Kidney epithelial cell (primary cell): ENCODE measurements at places on chromosomes 2 and 18.

- DNase-seq = no peak
Observed at GRCh38 chr2:1771626-1772280, 27.4 kb upstream of the PXDN start.

GRCh38 chr18:10062302-10063300, 148.8 kb downstream of the VAPA start:
- no peak for DNase-seq

- no peak for DNase-seq
Observed at GRCh38 chr2:168770796-168771195, 31.6 kb upstream of the NOSTRIN start.

DNA sequence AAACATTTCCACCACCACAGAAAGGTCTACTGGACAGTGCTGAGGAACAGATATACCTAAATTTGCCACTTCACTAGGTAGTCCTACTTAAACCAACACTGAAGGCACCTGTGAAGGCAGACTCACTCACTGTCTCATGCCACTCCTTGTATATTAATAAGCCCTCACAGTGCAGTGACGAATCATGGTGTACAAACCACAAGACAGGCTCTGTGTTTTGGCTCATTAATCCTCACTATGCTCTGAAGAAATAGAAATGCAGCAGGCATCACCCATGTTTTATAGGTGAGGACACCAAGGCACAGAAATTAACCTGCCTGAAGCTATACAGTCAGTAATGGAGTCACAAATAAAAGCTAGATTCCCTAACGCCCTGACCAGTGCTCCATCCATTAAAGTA, 44.3 kb downstream of the BARD1 start:
- peak; percentile 66 for DNase-seq

GRCh38 chr2:168574856-168575630, 119.0 kb downstream of the CERS6 start:
- no peak for DNase-seq

DNA sequence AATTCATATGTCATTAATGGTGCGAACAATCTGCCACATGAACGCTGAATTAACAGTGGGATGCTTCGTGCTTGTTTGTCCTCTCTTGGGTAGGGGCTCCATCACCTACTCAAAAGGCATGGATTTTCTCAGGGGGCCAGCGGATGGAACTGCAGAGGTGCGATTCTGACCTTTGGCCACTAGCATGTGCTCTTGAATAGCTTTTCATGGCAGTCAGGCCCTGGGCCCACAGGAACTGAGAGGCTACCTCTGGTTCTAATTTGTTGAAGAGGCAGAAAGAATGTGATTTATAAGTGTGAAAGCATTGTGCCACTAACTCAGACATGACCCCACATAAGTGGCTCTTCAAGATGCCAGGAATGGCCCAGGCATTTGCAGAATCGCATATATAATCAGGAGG, 283.2 kb downstream of the INSIG2 start:
- DNase-seq = no peak

DNA sequence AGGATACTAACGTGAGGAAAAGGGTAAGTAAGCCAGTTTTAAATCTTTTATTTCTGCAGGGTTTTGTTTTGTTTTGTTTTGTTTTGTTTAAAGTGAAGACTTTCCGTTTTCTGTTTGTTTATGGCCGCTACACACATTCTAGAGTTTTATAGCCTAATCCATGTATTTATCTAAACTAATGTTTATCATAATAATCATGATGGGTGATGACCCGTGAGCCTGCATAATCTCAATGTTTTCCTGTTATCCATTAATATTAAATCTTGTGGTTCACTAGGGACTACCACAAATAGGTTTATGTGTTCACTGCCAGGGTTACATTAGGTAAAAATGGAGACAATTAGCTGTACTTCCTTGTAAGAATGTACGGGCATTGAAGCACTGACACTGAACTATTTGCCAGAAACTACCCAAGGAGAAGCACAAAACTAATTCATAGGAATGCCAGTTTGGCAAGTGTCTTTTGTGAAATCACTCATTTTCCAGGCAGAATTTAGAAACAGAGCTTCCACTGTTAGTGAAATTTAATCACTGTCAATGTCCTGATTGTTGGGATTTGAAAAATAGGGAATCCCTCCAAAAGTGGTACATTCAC, 574.8 kb downstream of the LRP1B start:
- DNase-seq = no peak

- no peak for DNase-seq
Observed at GRCh38 chr2:221726894-221727513, 154.9 kb upstream of the EPHA4 start.

DNA sequence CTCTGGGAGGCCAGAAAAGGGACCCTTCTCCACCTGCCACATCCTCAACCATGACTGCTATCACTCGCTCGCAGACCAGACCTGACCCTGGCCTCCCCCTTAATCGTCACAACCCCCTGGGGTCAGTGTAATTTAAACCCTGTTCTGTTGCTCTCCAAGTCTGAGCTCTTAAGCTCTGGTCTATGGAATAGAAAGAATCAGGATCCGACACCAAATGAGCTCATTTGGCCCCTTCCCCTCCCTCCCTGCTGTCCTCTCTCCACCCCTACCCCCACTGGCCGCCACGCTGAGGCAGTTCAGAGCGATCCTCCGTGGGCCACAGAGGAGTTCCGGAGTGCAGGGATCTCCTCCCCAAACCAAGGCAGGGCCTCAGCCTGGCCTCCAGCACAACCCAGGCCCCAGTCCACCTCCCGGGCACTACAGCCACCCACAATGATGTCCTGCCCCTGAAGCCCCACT, 5.3 kb downstream of the DNMT3A start:
- no peak for DNase-seq

GRCh38 chr2:108920686-108921085, 68.3 kb downstream of the EDAR start:
- no peak for DNase-seq

DNA sequence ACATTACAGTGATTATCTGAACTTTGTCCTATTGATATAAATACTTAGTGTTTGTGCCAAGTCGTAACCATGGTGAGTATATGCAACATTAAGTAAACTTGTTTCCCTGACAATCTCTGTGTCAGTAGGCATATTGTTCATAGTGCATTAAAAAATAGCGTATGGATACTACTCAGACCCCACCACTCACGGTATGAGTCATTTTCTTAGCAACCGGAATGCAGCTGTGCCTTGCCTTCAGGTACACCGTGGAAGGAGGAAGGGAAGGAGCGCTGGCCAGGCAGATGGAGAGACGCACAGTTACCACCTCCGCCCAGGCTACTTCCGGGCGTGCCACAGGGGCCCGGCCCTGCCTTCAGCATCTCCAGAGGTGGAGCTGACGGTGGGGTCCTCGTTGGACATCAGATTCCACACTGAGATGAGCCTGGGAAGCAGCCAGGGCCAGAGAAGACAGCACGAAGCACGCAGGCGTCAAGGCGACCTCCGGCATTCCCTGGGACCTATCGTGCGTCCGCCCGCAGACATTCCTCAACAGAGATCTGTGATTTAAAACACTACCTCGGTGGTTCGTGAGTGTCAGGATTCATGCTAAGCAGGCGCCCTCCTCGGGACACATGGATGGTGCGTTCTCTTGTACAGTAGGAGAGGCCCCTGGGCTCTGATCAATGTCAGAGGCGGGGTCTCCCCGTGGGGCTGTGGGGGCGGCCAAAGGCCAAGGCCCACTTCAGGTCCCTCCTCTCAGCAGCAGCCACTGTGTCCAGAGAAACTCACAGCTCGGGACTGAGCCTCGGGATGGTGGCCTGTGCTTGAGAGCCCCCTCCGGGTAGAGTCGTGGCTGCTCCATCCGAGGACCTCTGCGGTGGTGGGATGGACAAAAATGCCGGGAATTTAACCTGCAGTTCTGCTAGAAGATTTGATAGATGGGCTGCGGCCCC, 82.2 kb upstream of the HDAC4 start:
- no peak for DNase-seq

DNA sequence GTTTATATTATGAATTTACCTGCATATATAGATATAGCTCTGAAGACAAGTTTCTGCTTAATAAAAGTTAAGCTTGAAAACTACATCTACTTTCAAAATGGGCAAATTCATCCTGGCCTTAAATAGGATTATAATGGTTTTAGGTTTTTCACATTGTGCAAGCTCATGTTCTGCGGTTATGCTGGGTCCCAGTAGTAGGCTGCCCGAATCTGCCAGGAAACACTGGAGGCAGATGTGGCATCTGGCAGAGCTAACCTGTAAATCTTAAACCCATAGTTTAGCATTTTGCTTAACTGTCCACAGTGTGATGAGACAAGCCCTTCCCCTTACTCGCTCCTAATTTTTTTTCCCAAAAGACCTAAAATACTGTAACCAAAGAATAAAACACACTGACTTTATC, 234.2 kb downstream of the TCF4 start:
- no peak for DNase-seq

- no peak for DNase-seq
Observed at GRCh38 chr2:64145714-64146113, 1.5 kb upstream of the PELI1 start.

GRCh38 chr2:220277445-220277975, 650.1 kb downstream of the SLC4A3 start:
- DNase-seq = no peak

DNA sequence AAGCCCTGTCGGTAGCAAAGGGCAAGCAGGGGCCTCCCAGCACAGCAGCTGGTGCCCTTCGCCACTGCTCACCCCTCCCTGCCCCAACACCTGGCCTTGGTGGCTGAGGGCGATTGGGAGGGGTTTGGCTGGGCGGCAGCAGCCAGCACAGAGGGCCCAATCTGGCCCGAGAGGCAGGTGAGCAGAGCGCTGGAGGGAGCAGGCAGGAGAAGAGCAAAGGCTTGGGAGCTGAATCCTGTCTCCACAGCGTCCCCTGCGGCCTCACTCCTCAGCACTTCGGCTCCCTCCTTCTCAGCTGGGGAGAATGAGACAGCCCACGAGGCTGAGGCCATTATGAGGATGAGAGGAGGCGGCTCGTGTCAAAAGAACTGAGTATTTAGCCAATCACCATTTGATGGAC, 74.9 kb upstream of the TAF1B start:
- no peak for DNase-seq

DNA sequence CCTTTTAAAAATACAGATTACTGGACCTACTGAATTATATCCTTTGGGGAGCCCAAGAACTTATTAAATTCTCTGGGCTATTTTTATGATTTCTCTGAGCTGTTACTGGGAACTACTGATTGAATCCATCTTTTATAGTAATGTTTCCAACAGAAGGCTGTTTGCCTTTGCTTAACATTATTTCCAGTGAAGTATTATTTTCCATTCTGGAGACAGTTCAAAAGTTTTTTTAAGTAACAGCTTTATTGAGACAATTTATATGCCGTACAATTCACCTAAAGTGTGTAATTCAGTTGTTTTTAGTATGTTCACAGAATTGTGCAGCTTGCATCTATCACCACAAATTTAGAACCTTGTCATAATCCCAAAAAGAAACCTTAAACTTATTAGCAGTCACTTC, 100.6 kb downstream of the BABAM2 start:
- no peak for DNase-seq

GRCh38 chr2:187642498-187642897, 88.3 kb upstream of the TFPI start:
- no peak for DNase-seq

DNA sequence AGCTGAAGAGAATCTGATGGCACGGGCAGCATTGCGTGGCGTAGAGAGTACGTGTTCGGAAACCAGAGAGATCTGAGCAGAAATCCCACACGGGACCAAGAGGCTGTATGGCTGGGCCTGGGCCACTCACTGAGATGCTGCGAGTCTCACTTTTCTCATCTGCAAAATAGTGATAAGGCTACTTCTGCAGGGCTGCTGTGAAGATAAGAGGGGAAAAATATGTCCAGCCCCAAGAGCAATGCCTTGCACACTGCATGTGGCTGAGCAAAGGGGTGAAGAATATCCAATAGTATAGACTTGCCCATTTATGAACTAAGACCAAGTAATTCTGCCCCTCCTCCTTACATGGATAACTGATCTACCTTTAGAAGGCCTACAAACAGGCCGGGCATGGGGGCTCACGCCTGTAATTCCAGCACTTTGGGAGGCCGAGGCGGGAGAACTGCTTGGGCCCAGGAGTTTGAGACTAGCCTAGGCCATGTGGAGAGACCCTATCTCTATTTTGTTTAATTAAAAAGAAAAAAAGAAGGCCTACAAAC, 3.1 kb downstream of the FECH start:
- DNase-seq = no peak

GRCh38 chr18:57175532-57175931, 28.6 kb downstream of the BOD1L2 start:
- DNase-seq = no peak

- no peak for DNase-seq
Observed at GRCh38 chr2:106113361-106113966, 80.6 kb downstream of the UXS1 start.

- no peak for DNase-seq
Observed at GRCh38 chr2:232505856-232506255, 14.3 kb upstream of the PRSS56 start.

DNA sequence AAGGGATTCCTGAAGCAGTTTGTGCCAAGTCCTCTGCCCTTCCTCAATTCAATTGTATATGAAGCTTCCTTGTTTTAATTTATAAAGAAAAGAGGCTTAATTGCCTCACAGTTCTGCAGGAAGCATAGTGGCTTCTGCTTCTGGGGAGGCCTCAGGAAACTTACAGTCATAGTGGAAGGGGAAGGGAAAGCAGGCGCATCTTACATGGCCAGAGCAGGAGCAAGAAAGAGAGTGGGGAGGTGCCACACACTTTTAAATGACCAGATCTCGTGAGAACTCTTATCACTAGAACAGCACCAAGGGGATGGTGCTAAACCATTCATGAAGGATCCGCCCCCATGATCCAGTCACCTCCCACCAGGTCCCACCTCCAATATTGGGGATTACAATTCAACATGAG, 114.2 kb downstream of the SGPP2 start:
- no peak for DNase-seq

- DNase-seq = no peak
Observed at GRCh38 chr18:59015531-59016152, 124.0 kb upstream of the SEC11C start.

- no peak for DNase-seq
Observed at GRCh38 chr2:49210191-49210590, 55.9 kb upstream of the FSHR start.

DNA sequence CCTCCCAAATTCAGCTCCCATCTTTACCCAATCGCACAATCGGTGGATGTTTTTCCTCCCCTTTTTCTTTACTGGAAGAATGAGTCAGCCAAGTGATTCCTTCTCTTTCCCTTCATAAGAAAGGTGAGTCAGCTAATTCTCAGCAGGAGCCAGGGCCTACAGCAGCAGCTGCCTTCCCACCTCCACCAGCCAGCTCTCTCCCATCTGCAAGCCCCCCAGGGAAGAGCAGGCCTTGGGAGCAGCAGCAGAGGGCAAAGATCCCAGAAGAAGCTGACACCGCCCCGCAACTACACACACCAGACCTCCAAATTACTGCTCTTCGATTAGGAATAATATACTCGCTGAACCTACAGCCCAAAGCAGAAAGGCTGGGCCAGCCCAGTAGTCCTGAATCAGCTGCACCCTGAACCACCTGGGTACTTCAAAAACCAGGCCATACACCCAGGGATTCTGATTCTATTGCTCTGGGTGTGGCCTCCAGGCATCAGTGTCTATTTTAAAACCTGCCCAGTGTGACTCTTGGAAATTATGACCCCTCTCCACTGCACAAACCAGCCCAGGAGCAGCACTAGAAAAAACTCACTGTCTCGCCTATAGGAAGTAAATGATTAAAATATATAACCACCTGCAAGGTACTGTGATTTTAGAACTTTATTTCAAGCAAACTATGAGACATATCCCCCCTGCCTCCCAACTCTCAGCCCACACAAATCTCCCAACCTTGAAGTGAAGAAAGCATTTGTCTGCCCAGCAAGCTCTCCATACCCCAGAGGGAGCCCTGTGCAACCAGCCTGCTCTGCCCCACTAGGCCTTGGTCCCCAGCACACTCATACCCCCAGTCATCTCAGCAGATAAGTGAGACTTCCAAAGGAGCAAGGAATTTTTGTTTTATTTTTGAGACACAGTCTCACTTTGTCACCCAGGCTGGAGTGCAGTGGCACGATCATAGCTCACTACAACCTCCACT, 7.3 kb downstream of the SFXN5 start:
- peak; percentile 71 for DNase-seq
